ENCODE measurements at places on chromosomes 4 and X.

DNA sequence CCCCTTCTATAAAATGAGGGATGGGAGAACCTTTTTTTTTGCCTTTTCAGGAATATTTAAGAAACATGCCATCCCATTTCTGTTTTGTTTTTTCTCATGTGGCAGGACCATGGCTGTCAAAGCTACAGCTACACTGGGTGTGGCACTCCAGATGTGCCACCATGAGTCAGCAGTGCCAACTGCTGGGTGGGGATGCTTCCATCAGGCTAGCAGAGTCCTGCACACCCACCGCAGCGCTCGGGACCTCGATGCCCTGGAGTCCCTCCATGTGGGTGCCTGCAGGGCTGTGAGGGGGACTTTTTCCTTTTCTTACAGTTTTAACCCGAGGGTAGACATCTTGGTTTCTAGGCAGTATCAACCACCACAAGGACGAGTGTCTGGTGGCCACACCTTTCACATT is 352.6 kb downstream of the NR3C2 start:
- no peak for DNase-seq

DNA sequence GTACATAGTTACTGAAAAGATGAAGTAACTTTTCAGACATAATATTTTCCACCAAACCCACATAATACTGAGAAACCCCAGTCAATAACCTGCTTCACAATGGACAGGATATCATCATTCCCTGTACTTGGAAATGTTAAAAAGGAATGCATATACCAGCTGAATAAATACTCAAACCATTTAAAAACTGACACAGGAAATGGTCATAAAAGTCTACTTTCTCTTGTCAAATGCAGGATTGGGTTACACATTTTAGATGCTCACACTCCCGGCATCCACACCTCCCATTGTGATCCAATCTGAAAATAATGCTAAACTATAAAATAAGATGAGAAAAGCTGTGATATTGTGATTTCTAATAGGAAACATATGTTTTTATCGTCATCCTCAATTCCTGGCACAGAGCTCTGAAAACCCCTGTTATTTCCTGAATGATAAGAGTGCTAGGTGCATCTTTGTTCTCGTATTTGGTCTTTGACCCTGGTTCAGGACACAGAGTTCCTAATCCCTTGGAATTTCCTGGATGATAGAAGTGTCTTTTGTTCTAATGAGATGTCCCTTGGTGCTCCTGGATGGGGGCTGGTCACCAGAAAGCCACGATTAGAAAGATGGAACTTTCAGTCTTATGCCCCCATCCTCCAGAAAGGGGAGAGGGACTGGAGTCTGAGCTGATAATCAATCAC is 821.3 kb downstream of the TRIML1 start:
- DNase-seq: no peak

- DNase-seq: no peak
These were observed 2.2 kb downstream of the PWWP3B start for GRCh38 chrX:106170318-106170717.

DNA sequence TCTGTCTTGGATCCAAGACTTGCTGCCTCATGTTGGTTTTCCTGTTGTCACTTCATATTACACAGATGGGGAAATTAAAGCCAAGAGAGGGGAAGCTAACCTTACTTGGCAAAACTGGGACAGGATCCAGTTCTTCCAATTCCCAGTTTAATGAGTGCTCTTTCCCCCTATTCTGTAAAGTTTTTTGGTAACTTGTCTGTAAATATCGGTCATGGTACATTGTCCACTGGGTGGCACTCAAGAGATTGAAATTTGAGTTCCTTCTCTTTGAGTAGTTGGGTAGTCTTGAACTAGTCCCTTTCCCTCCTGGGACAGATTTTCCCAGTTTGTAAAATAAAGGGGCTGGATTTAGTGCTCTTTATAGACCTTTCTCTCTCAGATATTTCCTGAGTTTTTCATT is 12.4 kb upstream of the EOLA2 start:
- DNase-seq: peak; percentile 16

DNA sequence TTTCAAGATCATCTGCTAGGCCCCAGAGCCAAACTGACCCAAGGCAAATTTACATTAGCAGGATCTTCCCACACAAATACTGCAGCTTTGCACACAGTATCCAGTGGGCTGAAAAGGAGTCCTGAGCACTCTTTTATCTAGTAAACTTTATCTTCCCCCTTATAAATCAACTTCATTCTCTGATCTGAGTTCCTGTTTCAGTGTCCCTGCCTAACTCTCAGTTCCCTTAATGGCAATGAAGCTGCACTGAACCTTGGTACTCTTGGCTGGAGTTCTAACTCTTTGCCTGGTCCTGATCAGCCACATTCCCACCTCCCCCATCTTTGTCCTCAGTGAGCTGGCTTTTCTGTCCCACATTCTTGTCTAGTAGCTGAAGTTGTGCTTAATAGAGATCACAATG is 37.4 kb downstream of the EDA2R start:
- no peak for DNase-seq

DNA sequence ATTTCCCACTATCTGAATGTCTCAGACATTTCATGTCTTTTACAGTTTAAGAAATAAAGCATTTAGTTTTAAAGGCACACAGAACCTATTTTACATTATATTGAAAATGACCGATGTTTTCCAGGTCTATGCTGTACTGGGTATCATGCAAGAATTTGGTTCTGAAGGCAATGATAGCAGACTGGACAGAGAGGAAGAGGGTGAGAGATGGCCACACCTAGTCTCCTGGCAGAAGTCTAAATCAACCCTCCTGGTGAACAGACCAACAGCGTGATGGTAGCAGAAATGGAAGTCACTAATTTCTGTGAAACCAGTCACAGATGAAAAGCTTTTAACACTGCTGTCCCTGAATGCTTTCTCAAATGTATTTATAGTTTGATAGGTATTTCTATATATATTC is 41.9 kb downstream of the MID1 start:
- no peak for DNase-seq

- no peak for DNase-seq
These were observed 1213.2 kb downstream of the RAPGEF2 start for GRCh38 chr4:160316036-160316435.

GRCh38 chr4:188915175-188915574 is 775.9 kb downstream of the TRIML1 start:
- no peak for DNase-seq

DNA sequence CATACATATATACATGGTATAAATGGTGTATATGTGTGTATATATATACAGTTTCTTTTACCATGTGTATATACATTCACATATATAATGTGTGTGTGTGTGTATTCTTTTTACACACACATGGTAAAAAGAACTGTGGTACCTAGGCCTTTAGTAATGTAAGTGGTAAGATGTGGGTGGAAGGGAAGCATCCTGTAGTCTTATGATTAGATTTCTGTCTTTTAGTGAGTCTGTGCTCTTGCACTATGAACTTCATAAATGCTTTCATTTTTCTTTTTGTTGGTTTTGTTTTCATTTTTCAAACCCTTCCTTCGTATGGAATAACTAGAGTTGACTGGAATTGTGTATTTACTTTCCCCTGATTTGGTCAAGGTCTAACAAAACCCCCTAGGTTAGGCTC is 12.1 kb downstream of the PABPC4L start:
- DNase-seq: no peak

GRCh38 chrX:31440546-31440945 is 368.7 kb upstream of the FTHL17 start:
- no peak for DNase-seq

GRCh38 chrX:50799531-50799961 is 14.4 kb downstream of the SHROOM4 start:
- no peak for DNase-seq

DNA sequence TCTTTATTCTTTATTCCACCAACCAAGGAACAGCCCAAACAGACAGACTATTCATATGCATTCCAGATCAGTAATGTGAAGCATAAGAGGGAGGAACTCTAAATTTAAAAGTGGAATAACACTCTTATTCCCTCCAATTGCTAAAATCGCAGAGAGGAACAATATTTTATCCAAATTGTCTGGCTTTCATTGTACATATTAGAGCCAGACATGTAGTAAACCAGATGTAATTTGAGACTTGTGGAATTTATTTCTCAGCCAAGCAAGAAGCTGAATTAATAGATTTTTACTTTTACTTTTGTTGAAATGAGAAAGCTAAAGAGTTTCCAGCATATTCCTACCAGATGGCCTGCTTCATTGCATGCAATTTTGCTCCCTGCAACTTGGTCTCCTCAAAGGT is 674.6 kb upstream of the SLIT2 start:
- DNase-seq: no peak

Measured in HepG2 (cell line).